ENCODE measurements at places on chromosomes 6 and 20. TPM values are rescaled to one million over a fixed set of nuclear protein-coding genes. Genes with fewer than 3 reads are reported as not detected.

The UBE2C gene
- total RNA-seq: 108 TPM

The ORC3 gene
- total RNA-seq: 23.4 TPM

The PCED1A gene
- total RNA-seq: 11.4 TPM

The PLEKHG1 gene
- 57.0 TPM for total RNA-seq

The NQO2 gene
- 60.6 TPM for total RNA-seq
